ENCODE measurements at places on chromosomes 13 and 19.

GRCh38 chr13:79770056-79770455 lies 289.1 kb downstream of the NDFIP2 start:
- no peak for DNase-seq

DNA sequence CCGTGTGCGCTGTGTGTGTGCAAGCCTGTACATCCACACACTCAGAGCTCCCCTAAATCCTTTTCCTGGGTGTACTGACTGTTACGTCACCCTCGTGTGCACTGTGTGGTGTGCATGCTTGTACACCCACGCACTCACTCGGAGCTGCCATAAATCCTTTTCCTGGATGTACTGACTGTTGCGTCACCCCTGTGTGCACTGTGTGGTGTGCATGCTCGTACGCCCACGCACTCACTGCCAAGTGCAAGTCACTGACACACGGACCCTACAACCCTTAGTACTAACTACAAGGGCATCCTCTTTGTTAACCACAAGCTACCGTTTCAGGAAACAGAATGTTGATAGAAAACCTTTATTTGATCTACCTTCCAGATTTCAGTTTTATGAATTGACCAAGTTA lies 983.4 kb downstream of the EFNB2 start:
- DNase-seq: no peak

- DNase-seq: no peak
These were observed 86.2 kb upstream of the HTR2A start for GRCh38 chr13:46982856-46983582.

- peak; percentile 56 for DNase-seq
These were observed 11.4 kb downstream of the COQ8B start for GRCh38 chr19:40705362-40705651.

DNA sequence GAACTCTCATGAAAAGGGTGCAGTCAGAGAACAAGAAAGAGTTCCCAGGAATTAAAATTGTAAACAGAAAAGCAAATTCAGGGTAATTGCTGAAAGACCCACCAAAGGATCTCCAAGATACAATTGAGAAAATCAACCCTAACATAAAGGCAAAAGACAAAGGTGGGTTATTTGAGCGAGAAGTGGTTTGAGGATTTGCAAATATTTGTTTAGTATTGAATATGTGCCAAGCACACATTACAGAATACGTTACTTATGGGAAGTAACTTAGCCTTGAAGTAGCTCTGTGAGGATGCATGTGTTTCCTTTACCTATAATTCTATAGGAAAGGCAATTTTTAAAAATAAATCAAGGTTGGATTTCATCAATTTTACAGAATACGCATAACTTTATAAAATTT lies 10.0 kb upstream of the CEACAM21 start:
- DNase-seq: no peak

GRCh38 chr19:30374865-30375552 lies 2.8 kb downstream of the ZNF536 start:
- DNase-seq: no peak

GRCh38 chr19:41876847-41877832 lies at the start of gene CD79A:
TSS of gene CD79A (plus strand) at chr19:41877279. CDS start at chr19:41877305, 26 bp downstream.
- DNase-seq: no peak

DNA sequence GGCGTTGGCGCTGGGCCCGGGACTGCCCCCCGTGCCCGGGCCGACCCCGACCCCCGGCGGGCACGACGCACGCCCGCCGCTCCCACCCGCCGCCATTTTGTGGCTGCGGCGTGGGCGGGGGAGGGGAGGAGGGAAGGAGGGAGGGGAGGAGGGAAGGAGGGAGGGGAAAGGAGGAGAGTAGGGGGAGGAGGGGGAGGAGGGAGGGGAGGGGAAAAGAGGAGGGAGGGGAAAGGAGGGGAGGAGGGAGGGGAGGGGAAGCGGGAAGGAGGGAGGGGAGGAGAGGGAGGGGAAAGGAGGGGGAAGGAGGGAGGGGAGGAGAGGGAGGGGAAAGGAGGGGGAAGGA lies at the start of gene BTBD2:
Gene BTBD2 (minus strand): TSS at position 107 of the 343 bp plus-strand sequence. CDS start 11 bp downstream, at position 96.
- DNase-seq: peak; percentile 78

- DNase-seq: peak; percentile 5
These were observed 1.2 kb downstream of the CDK8 start for GRCh38 chr13:26255115-26255514.

DNA sequence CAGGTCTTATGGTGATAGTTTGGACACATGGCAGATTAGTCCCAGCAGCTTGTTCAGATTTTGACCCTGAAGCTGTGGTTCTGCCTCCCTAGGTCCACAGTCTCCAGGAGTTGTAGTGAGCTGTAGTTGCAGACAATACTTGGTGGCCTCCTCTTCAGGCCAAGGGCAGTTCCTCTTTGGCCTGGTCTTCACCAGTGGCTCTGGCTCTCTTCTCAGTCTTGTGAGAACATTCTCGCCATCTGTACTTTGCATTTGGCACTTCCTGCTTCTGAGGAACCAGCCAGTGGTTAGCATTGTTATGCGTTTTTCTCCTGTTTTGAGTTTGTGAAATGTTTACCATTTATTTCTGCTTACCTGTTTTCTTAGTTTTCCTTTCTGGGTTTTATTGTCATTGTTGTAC lies 40.7 kb downstream of the PCCA start:
- DNase-seq: no peak

DNA sequence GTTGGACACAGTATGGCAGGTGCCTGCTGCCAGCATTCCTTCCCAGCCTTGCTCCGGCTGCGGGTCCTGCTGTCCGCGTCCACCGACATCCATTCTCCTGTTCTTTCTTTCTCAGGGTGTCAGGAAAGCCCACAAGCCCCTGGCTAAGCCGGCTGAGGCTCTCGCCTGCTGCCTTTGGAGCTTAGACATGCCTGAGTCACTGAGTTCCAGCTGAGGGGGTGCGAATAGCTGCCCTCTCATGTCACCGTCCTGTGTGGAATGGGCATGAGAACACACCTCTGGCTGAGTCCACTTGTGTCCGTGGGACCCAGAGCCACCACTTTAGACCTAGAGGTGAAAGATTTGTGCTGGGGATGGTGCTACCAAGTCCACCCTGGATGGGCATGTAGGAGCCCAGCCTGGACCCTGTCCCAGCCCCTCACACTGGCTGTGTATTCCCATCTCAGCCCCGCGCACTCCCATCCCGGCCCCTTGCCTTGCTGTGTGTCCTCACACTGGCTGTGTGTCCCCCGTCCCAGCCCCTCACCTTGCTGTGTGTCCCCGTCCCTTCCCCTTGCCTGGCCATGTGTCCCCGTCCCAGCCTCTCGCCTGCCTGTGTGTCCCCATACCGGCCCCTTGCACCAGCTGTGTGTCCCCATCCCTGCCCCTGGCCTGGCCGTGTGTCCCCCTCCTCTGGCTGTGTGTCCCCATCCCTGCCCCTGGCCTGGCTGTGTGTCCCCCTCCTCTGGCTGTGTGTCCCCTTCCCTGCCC lies 24.6 kb upstream of the IRS2 start:
- no peak for DNase-seq

DNA sequence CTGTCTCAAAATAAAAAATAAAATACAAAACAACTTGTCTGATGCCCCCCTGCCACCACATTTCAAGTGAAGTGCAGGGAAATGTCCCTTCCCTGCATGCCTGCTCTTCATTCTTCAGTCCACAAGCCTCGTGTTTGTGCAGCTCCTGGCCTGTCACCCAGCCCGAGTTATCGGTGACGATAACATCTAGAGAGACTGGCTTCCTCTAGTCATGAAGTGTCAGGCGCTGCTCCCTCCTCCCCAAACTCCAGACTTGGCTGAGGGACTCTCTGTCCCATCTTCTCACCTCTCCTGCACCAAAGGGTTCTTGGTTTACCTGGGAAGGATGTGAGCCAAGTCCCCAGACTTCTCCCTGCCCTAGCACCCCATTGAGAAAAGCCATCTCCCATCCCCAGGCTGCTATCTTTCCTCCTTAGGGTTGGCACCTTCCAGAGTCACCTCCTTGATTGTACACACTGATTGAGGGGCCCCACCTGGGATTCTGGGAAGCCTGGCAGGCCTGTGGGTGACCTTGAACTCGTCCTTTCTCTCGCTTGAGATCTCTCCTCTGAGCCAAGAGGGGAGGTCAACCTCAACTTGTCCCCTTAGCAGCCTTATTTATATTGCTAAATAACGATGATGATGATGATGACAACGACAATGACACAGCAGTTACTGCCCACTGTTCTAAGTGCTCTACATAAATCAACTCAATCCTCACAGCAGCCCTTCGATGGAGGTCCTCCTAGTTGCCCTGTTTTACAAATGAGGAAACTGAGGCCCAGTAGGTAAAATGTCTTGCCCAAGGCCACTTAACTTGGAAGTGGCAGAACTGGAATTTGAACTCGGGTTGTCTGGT lies 13.1 kb upstream of the PLAUR start:
- no peak for DNase-seq

GRCh38 chr13:98576963-98577835 lies at the start of gene STK24:
TSS of gene STK24 (minus strand) at chr13:98577107. CDS start at chr13:98576786, 321 bp downstream.
- peak; percentile 83 for DNase-seq

- no peak for DNase-seq
These were observed 75.2 kb downstream of the ATP11A start for GRCh38 chr13:112764864-112765561.

GRCh38 chr19:15378534-15379082 lies 979 bp downstream of the AKAP8 start:
- DNase-seq: peak; percentile 40

- DNase-seq: no peak
These were observed 1120.8 kb downstream of the EFNB2 start for GRCh38 chr13:105414639-105415038.

GRCh38 chr19:8023371-8023770 lies 17.9 kb upstream of the ELAVL1 start:
- DNase-seq: no peak
